Right lung (tissue), 10 donors: ENCODE measurements at places on chromosomes 7 and 10. TPM values are rescaled to one million over a fixed set of nuclear protein-coding genes. Genes with fewer than 3 reads are reported as not detected.

- DNase-seq = no peak
These were observed 10.9 kb upstream of the DUSP5 start for GRCh38 chr10:110486680-110487410.

DNA sequence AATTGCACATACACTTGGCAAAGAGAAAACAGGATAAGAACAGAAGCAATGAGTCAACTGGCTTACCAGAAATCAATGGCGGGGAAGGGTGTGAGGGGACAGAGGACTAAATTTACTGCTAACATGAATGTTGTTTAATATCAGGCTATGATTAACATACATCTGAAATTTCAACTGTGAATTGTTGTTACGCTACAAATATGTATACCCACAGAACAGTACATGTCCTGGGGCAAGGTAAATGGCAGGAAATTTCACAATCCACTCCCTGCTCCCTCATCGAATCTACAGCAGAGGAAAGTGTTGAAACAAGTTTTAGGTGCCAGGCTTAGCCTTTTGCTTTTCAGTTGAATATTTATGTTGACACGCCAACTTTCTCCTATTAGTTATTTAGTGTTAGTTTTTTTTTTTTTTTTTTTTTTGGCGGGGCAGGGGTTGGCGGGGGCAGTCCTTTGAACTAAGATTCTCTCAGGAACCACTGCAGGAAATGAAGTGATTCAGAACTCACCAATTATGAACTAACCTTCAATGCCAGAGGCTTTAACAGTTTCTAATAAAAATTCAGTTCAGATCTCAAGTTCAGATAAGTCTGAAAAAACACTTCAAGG lies 99.0 kb downstream of the UBE2H start:
- no peak for DNase-seq

DNA sequence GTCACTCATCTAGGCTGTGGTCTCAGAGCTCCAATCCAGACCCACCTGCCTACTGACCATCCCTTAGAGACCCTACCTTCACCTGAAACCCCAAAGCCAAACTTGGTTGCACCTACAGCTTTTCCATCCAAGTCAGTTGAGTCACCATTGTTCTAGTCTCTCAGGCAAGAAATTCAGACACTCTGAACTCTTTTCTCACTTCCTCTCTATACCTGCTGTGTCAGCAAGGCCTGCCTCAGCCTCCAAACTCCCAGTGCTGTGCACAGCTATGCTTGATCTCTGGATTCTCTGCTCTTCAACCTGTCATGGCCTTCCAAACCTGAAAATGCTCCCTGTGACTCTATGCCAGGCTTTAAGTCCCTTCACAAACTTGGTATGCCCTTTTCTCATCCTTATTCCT lies 47.4 kb upstream of the MTURN start:
- no peak for DNase-seq

- no peak for DNase-seq
These were observed 145.6 kb downstream of the PFKFB3 start for GRCh38 chr10:6348096-6348874.

DNA sequence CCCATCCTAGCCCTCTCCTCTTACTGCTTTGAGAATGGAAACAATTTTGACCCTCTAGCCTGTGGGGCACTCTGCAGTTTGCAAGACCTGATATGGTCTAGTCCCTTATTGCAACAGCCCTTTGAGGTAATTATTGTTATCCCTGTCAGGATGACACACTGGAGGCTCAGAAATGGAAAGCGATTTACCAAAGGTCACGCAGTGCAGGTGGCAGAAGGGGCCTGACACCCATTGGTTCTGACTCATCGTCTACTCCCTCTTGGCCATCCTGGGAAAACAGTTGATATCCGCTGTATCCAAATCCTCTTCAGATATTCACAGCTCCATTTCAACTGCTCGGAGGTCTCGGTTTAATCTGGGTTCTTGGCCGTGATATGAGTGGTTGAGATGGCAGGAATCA lies 44.7 kb upstream of the AQP1 start:
- no peak for DNase-seq

DNA sequence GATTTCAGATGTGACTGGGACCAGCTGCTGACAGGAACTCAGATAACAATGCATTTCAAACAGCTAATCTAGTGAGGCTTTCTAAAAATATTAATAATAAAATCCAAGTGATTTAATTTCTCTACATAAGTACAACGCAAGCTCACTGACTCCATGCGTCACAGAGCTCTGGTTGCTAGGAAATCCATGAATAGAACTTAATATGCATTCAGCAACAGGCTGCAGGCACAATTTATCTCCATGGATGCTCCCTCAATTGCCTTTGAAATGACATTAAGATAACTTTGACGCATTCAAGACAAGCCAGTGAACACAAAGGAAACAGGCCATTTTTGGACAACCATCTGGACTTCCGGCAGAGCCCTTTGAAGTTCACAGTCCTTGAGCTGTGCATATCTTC lies 118.7 kb upstream of the COL1A2 start:
- DNase-seq = peak; percentile 89

- no peak for DNase-seq
These were observed 261.9 kb downstream of the ARL4A start for GRCh38 chr7:12949060-12949931.

- DNase-seq = no peak
These were observed 72.6 kb downstream of the AP3M1 start for GRCh38 chr10:74078037-74078436.

DNA sequence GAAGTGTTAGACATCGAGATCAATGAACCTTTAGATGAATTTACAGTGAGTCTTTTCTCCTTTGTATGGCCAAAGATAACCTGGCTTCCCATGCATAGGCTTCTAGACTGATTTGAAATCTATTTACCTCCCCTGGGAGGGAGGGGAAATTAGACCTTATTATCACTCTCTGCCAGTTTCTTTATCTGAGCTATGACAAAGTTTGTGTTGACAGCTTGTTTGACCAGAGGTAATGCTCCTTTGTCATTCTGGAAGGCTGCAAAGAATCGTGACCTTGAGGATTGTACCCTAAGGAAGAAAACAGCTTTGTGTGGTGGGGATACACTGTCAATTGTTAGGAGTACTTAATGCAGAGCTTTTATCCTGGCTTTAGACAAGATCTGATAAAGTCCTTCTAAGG lies 36.4 kb downstream of the RBM33 start:
- no peak for DNase-seq

GRCh38 chr10:110409926-110410325 lies 87.8 kb upstream of the DUSP5 start:
- DNase-seq = no peak

DNA sequence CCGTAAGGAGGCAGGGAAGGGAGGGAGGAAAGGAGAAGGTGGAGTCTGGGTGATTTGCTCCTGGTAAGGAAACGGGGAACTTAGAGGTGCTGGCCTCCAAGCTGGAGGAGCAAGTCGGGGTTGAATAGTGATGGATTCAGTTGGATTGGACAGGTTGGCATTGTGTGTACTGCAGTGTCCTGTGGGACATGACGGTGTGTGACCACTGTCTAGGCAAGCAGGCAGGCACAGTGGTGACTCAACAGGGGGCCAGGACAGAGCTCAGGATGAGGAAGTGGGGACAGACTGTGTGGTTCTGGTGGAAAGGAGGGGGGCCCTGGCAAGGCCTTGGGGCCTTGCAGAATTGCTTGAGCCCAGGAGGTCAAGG lies 48.8 kb downstream of the COL26A1 start:
- DNase-seq = no peak

DNA sequence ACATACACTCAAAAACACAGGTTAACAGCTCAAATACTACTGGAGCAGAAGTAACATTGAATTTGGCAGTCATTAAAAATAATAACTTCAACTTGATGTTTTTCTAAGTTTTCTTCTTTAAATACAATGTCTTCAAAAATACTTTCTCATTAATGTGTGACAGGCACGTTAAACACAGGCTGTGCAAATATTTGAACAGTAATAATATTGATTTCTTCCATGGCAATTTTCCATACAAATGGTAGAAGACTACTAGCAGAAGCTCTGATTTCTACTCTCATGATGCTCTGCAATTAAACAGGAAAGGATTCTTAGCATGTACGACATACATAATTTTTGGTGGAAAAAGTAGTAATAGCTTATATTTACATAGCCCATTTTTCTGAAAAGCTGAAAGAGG lies 47.4 kb downstream of the NRP1 start:
- DNase-seq = no peak

GRCh38 chr10:70903262-70903921 lies 15.0 kb upstream of the PCBD1 start:
- peak; percentile 53 for DNase-seq

DNA sequence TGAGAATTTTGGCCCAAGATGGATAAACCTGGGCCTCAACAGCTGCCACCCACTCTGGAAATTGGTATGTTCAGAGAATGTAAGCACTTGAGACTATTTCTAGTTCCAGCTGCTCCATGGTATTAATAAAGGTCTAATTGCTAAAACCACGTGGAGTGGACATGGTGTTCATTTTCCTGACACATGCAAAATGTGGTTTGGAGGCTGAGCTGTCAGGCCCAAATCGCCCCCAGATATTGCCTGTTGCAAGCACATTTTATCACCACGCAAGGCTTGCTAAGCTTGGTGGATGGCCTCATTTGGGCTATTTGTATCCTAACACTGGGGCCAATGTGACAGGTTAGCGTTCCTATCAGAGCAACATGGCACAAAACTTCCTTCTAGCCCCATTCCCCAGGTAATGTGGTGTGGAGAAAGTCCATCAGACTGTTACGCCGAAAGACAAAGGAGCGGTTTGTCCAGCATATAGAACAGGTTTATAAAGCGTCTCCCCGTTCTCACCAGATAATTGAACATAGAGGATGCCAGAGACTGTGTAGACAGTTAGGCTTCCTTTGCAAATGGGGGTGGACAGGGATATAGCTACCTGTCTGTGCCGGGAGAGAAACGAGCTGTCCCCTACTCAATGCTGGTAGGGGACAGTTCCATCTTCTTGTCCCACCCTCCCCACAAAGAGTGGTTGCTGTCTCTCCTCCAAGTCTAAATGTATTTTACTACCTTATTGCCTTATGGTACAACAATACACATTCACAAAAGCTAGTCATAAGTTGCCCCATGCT lies 78.0 kb upstream of the ANKRD1 start:
- DNase-seq = no peak

- DNase-seq = peak; percentile 76
These were observed 2.2 kb upstream of the IGFBP3 start for GRCh38 chr7:45923290-45923689.

- no peak for DNase-seq
These were observed 65.4 kb downstream of the NEURL1 start for GRCh38 chr10:103558911-103559310.

DNA sequence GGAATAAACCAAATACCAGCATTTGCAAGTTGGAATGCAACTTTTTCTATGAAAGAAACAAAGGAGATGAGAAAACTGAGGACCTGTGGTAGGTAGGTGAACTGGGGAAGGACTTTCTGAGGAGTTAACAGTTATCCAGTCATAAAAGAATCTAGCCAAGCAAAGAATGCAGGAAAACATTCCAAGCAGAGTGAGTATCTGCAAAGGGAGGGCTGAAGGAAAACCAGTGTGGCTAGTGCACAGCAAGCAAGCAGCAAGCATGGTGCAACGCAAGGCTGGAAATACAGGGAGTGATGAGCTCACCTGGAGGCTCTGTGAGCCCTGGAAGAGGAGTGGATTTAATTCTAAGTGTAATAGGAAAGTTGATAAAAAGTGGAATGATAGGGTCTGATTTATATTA lies 44.0 kb downstream of the RTKN2 start:
- DNase-seq = no peak

GRCh38 chr10:51301644-51302043 lies 227.4 kb downstream of the PRKG1 start:
- no peak for DNase-seq

DNA sequence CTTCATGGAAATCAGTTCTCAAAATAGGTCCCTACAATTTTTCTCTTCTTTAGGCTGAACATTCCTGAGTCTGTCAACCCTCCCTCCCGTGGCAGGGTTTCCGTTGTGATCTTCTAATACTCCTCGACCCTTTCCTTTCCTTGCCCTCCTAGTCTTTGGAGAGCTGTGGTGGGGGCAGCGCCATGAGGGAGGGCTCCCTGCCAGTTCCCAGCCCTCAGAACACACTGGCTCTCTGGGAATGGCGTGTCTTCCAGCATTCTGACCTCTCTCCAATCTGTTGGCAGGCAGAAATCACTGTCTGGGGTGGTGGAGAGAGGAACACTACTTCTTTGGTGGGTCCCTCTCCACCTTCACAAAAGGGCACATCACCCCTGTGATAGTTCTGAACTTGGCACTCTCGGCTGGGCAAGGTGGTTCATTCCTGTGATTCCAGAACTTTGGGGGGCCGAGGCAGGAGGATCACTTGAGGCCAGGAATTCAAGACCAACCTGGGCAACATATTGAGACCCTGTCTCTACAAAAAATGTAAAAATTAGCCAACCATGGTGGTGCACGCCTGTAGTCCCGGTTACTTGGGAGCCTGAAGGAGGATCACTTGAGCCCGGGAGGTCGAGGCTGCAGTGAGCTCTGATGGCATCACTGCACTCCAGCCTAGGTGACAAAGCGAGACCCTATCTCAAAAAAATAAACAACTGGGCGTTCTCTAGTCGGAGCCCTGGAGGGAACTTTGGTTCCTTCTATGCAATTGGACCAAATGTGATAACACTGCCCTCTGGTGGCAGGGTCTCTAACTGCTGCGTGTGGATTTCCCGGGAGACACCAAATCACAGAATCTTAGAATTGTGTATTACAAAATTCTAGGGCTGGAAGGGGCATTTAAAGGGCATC lies 13.1 kb upstream of the ARPC1A start:
- DNase-seq = peak; percentile 17

DNA sequence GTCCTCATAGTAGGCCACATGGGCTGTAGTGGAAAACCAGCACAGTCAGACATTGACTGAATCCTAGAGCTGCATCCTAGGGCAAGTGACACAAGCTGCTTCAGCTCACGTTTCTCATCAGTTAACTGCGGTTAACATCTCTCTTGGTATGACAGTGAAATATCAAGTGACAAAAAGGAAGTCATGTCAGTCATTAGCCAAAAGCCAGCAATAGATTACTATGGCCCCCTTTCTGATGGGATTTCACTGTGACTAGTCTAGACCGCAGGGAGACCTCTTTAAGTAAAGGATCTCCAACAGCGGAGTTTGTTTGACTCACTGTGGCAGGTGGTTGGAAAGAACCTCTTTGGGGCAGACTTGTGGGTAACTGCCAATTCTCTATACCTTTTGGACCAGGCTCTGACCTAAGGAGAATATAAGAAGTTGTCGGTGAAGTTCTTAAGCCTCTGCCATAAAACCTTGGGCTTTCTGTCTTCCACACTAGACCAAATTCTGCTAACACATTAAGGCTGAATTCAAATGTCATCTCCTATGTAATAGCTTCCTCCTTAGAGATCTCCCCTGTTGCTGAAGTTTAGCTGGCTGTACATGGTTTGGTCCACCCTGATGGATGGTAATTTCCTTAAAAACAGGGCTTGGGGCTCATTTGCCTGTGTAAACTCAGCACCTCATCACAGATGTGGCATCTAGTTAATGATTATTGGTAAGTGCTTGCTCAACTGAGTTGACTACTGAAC lies 115.3 kb downstream of the SGMS1 start:
- DNase-seq = no peak

ANKRD7 gene
- 2.1 TPM for polyA plus RNA-seq

AKR1D1 gene
- polyA plus RNA-seq = not detected

SLC26A5 gene
- 1.1 TPM for polyA plus RNA-seq

DLD gene
- 75.9 TPM for polyA plus RNA-seq

ARID5B gene
- 49.2 TPM for polyA plus RNA-seq

CALHM3 gene
- not detected for polyA plus RNA-seq

PHKG1 gene
- polyA plus RNA-seq = 2.7 TPM
